NCI-H748 treated with DMSO at 0.1 percent for 48 hours (cell line): ENCODE measurements at places on chromosomes 5 and 9.

- DNase-seq, result no peak
Observed at GRCh38 chr5:168649306-168649705, 70.1 kb upstream of the PANK3 start.

DNA sequence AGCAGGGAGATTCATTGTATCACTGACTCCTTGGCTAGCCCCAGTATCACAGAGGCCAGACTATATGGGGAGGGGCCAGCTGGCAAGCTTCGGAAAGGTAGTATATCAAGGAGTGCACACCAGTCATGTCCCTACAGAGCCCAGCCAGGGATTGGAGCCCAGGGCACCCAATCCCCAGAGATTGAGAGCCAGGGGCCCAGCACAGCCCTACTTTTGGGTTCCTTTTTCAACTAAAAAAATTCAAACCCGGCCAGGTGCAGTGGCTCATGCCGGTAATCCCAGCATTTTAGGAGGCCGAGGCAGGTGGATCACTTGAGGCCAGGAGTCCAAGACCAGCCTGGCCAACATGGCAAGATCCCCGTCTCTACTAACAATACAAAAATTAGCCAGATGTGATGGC, 5.4 kb upstream of the MYORG start:
- DNase-seq, result no peak

DNA sequence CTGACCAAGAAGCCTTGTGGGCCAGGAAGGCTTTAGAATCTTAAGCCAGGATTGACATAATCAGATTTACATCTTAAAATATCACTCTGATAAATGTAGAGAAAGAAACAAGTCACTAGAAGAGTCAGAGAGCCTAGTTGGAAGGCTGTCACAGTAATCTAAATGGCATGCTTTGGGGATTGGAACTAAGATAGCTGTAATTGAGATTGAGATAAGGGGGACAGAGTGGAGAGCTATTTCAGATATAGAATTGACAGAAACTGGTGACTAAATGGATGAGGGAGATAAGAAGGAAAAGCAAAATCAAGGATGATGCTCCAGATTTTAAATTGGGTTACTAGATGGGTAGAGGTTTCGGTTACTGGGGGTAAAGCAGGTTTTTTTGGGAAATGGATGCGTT, 100.5 kb downstream of the XRCC4 start:
- DNase-seq, result no peak

GRCh38 chr9:115945009-115945431, 208.6 kb upstream of the PAPPA start:
- no peak for DNase-seq

GRCh38 chr5:44275908-44276307, 113.3 kb downstream of the FGF10 start:
- no peak for DNase-seq

GRCh38 chr5:95924720-95925377, 36.8 kb downstream of the ELL2 start:
- no peak for DNase-seq

GRCh38 chr5:10432059-10433008, 9.3 kb upstream of the ROPN1L start:
- DNase-seq, result no peak

DNA sequence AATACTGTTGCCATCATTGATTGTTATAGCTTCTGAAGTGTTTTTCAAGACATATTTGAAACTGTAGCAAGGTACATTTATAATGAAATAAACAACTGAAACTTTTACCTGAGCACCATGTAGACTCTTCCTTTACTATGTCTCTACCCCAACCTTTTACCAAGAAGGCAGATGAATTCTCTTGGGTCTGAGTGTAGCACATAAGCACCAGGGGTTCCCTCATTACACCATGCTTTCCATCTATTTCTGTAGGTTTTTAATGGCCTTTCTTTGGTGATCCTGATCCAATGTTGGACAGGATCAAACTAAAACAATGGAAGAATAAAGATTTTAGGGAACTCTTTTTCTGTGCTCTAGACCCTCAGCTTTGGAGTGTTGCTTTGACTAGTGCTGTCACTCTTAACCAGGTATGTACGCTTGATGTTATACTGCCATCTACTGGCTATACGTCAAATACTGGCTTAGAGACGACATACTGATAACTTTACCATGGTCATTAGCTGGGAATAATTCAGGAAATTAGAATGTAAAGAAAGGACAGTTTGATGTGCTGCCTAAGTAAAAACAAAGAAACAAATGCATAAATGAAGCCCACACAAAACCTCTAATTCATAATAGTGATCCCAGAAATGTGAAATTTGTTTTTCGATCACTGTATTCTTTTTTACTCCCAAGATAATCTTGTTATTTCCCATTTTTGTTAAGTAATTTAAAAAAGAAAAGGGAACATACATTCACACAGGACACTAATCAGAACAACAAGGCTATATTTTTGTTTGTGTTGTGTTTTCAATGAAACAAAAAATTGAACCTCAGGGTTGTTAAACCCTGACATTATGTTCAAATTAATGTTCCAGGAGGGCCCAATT, 30.7 kb downstream of the IFNW1 start:
- peak; percentile 62 for DNase-seq

DNA sequence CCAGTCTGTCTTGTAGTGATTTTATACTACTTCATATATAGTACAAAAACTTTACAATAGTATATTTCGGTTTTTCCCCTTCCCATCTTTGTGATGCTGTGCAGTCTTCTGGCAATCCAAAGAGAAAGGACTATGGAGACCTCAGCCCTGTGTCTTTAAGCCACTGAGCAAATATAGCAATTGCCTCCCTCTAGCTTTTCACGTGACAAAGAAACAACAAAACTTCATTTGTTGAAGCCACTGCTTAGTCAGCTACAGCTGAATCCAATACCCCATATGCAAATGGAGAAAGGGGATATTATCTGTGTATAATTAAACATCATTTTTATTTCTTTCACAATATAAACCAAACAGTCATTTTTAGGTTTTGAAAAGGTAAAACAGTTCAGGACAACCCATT, 142.8 kb upstream of the STK32A start:
- DNase-seq, result peak; percentile 13

- DNase-seq, result no peak
Observed at GRCh38 chr5:87260604-87261192, 7.0 kb upstream of the RASA1 start.
